ENCODE measurements at places on chromosomes 7 and 10.

DNA sequence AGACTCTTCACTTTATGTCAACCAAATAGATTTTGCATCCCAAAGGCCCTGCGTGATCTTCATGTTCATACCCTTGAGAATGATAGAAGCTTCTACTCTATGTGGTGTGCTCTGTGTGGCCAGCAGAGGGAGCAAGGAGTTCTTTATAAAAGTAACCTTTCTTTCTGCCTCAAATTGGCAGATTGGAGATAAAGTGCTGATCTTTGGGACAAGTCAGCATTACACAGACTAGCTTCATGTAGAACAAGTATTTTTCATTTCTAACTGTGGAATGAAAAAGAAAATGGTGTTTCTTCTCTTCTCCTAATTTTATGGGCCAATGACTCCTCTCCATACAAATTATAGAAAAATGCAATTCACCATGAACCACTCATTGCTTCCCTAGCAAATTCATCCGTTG is 1214.1 kb downstream of the SORCS1 start:
- peak; percentile 57 for DNase-seq

- DNase-seq, result no peak
Measured at GRCh38 chr7:16940776-16941175, 59.0 kb upstream of the AGR3 start.

GRCh38 chr7:32591938-32592337 is 96.6 kb downstream of the AVL9 start:
- no peak for DNase-seq

- no peak for DNase-seq
Measured at GRCh38 chr7:141145630-141145982, 71.7 kb downstream of the TMEM178B start.

GRCh38 chr7:28292834-28293526 is 112.4 kb upstream of the JAZF1 start:
- DNase-seq, result no peak

All from femur (tissue), 1 donor.